ENCODE measurements at places on chromosomes 11 and 22.

DNA sequence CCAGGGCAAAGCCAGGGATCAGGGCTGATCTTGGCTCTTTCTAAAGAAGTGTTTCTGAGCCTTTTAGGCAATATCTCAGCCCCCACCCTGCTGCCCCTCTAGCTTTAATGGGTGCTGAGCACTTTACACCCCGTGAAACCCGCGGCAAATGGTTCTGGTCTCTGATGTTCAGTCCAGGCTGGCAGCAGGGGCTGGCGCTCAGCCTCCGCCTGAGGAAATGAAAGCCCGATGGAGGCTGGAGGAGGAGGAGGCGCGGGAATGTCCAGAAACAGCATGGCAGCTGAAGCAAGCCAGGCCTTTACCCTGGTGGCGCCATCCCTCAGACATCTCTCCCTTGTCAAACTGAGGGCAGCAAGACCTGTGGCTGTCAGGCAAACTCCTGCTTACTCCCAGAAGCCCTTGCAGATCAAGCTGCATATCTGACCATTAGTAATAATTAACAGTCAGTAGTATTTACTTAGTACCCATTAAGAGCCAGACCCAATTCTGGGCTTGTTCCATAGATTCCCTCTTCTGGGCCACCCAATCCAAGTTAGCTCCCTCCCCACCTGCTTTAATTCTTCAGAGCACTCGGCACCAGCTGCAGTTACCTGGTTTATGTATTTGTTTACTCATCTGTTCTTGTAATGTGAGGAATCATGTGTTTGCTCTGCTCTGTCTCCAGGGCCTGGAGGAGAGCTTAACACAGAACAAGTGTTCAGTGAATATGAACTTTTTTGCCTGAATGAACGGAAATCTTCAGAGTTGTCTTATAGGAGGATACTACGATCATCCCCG is 15.0 kb upstream of the ALX4 start:
- DNase-seq: no peak

DNA sequence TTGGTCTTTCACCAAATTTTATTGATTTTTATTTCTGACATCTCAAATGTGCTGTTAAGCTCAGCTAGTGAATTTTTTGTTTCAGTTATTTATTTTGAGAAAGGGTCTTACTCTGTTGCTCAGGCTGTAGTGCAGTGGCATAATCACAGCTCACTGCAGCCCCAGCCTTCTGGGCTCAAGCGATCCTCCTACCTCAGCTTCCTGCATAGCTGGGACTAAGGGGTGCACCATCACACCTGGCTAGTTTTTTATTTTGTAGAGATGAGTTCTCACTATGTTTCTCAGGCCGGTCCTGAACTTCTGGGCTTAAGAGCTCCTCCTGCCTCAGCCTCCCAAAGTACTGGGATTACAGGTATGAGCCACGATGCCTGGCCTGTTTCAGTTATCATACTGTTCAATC is 282.0 kb downstream of the SBF2 start:
- DNase-seq: no peak

GRCh38 chr11:62104816-62105653 is 18.8 kb upstream of the INCENP start:
- no peak for DNase-seq

DNA sequence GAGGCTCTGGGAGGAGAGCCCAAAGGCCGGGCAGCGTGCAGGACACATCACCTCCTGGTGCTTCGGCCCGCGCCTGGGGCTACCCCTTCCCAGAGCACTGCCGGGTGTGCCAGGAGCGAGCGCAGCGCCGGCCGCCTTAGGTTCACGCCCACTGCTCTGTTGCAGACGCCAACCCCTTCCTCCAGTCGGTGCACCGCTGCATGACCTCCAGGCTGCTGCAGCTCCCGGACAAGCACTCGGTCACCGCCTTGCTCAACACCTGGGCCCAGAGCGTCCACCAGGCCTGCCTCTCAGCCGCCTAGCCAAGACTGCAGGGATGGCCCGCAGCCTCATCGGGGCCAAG is 79.0 kb downstream of the MED15 start:
- no peak for DNase-seq

GRCh38 chr11:86918973-86919372 is 36.2 kb downstream of the FZD4 start:
- DNase-seq: no peak

DNA sequence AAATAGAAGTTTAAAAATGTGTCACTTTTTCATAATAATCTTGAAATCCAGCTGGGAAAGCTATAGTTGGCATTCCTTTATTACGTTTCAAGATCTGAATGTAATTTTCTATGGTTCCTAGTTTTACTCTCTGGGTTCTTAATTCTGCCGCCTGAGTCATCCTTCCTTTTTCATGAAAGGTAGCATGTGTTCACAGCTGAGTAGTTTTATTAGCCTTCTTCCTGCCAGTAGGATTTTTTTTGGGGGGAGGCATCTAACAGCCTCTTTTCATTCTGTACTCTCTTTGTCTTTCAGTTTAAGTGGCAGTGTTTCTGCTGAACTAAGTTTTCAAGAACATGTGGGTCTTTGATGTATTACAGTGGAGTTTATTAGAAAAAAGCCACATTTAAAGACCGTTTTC is 36.5 kb downstream of the OR2AG2 start:
- DNase-seq: no peak

DNA sequence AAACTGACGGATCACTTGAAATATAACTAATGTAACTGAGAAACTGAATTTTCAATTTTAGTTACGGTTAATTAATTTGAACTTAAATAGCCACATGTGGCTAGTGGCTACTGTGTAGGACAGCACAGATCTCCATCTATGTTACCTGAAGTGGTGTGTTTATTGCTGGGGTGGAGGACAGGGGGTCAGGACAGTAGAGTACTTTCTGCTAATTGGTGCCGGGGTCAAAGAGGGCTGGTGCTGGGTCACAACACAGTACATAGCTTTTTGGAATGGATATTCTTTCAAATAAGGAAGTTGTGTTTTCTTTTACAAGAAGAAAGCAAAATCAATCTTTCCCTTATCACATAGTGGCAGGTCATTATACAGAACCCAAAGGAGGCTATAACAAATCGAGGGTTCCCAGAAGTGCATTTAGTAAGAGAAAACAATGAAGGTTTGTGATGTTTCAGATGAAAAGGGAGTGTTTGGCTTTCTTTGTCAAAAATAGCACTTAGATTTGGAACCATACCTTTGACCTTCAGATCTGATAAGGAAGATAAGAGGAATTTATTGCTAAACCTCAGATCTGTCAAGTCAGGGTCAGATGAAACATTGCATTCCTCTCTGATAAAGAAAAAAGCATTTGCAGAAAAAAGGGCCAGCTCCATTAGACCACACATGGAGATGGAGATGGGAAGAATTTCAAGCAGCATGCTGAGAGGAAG is 384.5 kb downstream of the AASDHPPT start:
- no peak for DNase-seq

- DNase-seq: no peak
Observed at GRCh38 chr22:30949934-30950660, 18.5 kb downstream of the MORC2 start.

DNA sequence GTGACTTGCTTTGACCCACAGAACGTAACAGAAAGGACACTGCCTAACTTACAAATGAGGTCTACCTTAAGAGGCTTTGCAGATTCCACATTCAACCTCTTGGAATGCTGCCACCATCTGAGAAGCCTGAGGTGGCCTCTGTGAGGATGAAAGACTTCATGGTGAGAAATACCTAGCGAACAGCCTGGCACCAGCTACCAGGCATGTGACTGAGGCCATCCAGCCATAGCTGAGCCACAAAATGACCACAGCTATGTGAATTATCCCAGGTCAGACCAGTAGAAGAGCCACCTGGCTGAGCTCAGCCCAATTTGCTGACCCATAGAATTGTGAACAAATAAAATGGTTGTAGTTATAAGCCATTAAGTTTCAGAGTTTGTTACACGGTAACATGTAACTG is 37.5 kb downstream of the PPARA start:
- DNase-seq: no peak

DNA sequence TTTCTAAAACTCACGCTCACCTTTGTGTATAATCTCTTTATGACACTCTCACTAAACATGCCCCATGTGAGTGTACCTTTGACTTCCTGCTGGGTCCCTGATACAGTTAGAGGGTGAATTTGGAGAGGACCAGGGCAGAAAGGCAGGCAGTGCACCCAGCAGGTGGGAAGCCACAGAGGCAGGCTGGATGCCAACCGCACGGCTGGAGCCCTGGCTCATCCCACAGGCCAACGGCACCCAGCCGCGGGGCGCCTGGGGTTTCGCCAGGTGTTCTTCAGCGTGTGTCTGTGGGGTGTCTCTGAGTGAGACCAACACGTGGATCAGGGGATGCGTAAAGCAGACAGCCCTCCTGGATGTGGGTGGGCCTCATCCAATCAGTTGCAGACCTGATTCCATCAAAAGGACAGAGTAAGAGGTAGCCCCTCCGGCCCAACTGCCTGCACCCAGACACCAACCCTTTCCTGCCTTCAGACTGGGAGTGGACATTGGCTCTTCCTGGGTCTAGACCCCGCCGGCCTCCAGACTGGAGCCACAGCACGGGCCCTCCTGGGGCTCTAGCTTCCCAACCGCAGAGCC is 51.6 kb downstream of the DHCR7 start:
- no peak for DNase-seq

GRCh38 chr11:132472411-132473172 is 1059.7 kb downstream of the OPCML start:
- no peak for DNase-seq

DNA sequence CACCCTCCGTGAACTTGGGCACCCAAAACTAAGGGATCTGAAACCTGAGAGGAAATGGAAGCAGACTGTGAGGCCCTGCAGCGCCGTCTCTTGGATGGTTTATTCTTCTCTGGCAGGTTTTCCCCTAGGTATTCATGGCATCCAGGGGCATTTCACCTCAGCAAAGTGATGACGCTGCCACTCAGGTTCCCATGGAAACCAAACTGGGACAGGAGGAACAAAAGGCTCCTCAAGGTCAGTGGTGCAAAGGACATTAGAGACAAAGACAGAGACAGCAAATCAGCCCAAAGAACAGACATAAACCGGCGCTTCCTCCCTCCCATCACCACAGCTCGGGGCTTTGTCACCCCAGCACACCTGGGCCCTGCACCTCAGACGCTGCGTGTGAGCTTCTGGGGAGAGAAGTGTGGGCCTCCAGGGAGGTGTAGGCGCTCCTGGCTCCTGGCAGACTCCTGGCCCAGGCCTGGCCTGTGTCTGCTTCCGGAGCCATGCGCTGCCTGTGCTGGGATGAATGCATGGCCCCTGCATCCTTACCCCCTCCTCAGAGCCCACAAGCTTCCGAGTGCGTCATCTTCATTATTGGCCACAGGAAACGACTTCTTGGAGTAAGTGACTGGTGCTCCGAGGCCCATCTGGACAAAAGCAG is 5.9 kb downstream of the TP53AIP1 start:
- DNase-seq: no peak

GRCh38 chr11:995044-995751 is 41.3 kb downstream of the MUC6 start:
- no peak for DNase-seq

DNA sequence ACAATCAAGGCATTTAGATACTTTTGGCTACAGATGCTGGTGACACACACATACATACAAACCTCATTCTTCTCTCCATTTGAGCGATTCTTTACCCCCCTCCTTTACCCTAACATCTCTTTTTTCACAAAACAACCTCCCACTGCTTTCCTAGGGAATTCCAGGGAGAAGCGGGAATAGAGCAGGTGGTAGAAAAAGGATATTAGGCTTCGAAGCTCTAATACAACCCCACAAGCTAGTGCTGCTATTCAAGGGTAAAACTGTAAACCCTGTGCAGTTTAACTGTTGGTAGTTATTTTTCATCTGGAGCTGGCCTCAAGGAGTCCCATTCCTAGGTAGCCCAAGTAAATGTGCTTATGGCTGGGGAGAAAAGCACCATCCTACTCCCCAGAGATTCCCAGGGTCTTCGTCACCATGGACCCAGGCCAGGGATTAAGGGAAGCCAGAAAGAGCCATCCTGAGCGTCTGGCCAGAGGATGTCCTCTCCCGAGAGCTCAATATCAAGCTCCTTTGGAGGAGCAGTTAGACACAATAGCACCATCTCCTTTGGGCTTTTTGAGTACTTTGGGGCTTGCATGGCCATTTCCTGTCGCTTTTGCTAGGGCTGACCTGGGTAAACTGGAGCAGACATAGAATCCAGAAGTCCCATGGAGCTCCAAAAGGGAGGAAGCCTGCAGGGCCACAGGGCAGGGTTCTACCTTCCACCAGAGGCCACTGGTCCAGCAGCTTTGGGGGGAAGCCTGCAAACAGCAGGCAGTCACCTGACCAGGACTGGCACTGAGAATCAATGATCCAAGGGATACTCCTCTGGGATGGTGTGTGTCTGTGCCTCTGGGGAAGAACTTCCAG is 3.1 kb downstream of the MAML2 start:
- no peak for DNase-seq

DNA sequence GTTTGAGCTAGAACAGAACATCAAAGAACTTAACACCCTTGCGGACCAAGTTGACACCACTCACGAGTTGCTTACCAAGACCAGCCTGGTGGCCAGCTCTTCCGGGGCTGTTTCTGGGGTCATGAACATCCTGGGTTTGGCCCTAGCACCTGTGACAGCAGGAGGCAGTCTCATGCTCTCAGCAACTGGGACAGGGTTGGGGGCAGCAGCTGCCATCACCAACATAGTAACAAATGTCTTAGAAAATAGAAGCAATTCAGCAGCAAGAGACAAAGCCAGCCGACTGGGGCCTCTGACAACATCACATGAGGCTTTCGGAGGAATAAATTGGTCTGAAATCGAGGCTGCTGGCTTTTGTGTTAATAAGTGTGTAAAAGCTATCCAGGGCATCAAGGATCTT is 8.7 kb downstream of the APOL5 start:
- DNase-seq: no peak

DNA sequence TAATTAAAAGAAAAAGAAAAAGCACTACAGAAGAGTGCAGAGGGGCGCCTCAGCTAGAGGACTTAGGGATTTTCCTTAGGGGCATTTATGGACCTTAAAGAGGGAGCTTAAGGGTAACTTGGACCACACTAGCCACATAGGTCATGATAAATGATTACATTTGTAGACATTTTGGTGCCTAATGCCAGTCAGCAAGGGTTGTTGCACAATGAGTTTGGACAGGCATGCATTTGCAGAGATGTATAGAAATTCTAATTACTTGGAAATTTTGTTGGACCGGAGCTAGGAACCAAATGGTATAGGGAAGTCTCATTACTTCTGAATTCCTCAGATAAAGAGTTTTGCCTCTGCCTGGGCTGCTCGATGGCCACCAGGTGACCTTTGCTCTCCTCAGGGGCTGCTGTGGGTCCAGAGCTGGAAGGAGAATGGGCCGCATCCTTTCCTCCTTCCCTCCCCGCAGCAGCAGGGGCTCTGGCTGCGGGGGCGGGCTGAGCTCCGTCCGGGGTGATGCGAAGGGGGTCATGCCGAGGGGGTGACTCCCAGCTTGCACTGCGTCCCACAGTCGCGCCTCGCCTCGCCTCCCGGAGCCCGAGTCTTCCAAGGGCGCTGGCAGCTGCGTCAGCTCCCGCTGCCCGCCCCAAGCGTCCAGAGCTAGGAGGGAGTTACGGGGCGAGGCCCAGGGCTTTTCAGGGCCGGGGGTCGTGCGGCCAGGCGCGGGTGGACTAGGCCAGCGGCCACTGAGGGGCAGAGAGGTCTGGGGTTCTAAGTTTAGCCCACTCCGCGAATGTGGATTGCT is 20.3 kb upstream of the MALAT1 start:
- DNase-seq: no peak

All from effector CD8-positive, alpha-beta T cell (primary cell).